ENCODE measurements at places on chromosomes 7 and 10. TPM values are rescaled to one million over a fixed set of nuclear protein-coding genes. Genes with fewer than 3 reads are reported as not detected.

Gene MAP3K8
- total RNA-seq, result 25.2 TPM

Gene OIT3
- 0.21 TPM for total RNA-seq

Gene AOAH
- total RNA-seq, result 28.2 TPM

Gene NPY
- total RNA-seq, result not detected

Gene FGFR2
- 71.3 TPM for total RNA-seq

Gene BMI1
- total RNA-seq, result 47.5 TPM

Gene SPOCK2
- 107 TPM for total RNA-seq

Gene DNA2
- total RNA-seq, result 8.7 TPM

Gene MYH16
- total RNA-seq, result not detected

Gene PHKG1
- total RNA-seq, result 0.32 TPM

Gene CYP2E1
- total RNA-seq, result 0.68 TPM

Gene PSMG3
- total RNA-seq, result 25.3 TPM

Gene ATXN7L1
- total RNA-seq, result 13.4 TPM

Gene LRRTM3
- not detected for total RNA-seq

Gene HOXA4
- 3.4 TPM for total RNA-seq

Gene MRLN
- total RNA-seq, result not detected

Gene GHRHR
- not detected for total RNA-seq

Gene CYP26C1
- total RNA-seq, result 0.42 TPM

Gene AGBL3
- total RNA-seq, result 3.4 TPM

Gene DCLRE1A
- total RNA-seq, result 8.1 TPM

Gene PIK3CG
- total RNA-seq, result 13.2 TPM

Gene TMEM270
- not detected for total RNA-seq

Gene AGMO
- total RNA-seq, result 0.58 TPM

Gene YWHAG
- total RNA-seq, result 160 TPM

Gene IFIT2
- total RNA-seq, result 18.7 TPM

Gene TSPAN15
- 52.4 TPM for total RNA-seq

Gene CYP2W1
- not detected for total RNA-seq

Gene DYDC2
- total RNA-seq, result 3.0 TPM

Gene OR2F2
- total RNA-seq, result not detected

Gene JAKMIP3
- 0.42 TPM for total RNA-seq

Gene MAPK8
- 31.3 TPM for total RNA-seq

Gene AFAP1L2
- total RNA-seq, result 6.7 TPM

Data from left lung (tissue), 14 donors.